ENCODE measurements at places on chromosomes 4 and X. TPM values are rescaled to one million over a fixed set of nuclear protein-coding genes. Genes with fewer than 3 reads are reported as not detected.
A peak's percentile ranks its signal among the peaks of the same experiment; 100 is the strongest.

DNA sequence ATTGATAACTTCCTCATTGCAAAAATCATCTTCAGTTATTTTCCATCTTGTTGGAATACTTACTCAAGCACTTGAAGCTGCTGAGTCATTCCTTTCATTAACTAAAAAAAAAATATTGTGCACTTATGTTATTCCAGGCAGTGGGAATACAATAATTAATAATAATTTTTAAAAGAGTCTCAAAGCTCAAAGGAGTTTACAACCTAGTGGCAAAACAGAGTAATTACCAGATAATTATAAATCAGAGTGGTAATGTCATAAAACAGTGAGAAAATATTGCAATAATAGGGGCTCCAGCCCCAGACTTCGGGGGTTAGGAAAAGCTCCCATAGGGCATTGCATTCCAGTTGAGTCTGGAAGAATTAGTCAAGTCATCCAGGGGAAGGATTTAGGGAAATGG, 79.6 kb downstream of the DDX53 start:
- no peak for DNase-seq

DNA sequence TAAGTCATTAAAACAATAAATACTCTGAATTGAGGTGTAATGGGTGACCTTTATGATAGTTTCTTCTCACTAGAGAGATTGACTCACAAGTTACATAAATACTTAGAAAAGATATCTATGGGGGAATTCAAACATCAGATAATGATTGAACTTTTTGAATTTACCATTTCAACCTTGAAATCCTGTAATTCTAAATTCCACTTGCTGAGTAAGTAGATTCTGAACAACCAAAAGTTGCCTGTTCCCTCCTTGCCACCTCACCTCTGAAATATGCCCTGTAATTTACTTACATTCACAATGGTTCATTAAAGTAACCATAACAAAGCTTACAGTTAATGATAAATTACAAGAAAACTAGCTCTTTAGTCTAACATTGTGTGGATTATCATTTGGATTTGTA, 43.3 kb upstream of the SLC39A8 start:
- DNase-seq = no peak

DNA sequence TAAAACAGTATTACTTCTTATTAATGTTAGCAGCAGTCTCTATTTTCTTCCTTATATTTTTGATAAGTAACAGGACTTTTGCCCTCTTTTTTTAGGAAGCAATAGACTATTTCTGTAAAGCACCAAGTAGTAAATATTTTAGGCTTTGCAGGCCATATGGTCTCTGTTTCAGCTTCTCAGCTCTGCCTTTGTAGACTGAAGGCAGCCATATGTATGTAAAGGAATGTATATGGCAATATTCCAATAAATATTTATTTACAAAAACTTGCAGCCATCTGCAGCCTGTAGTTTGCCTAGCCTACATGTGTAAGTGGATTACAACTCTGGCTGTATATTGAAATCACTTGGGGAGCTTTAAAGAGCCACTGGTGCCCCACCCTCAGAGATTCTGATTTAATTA, 15.0 kb downstream of the RADX start:
- DNase-seq = no peak

- DNase-seq = peak; percentile 73
These were observed 101.5 kb downstream of the SORBS2 start for GRCh38 chr4:185710487-185710995.

- DNase-seq = no peak
These were observed 1.5 kb downstream of the ADRA2C start for GRCh38 chr4:3767570-3768288.

GRCh38 chr4:18020145-18020670, 1.3 kb downstream of the LCORL start:
- peak; percentile 5 for DNase-seq

GRCh38 chr4:56149591-56149990, 200.8 kb downstream of the CEP135 start:
- DNase-seq = no peak

DNA sequence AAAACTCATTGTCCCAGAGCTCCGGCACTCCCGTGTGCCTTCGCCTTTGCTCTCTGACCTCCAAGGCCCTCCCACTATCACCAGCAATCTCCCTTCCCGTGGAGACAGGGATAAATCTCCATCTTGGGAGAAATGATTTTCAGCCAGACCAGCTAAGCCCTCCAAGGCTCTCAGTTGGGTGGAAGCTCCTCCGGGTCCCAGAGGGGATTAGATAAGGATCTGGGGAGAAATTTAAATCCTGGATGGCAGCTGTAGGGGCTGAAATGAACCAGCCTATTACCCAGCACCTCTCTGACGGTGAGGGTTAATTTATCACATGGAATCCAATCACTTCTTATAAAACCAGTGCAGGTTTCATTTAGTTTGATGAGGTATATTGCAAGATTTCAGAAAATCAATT, 366.2 kb downstream of the FBXW7 start:
- DNase-seq = no peak

- no peak for DNase-seq
These were observed 16.5 kb downstream of the GPR173 start for GRCh38 chrX:53065104-53065503.

GRCh38 chr4:82780752-82781231, 17.8 kb downstream of the SCD5 start:
- no peak for DNase-seq

The MAGEH1 gene
- 24.2 TPM for total RNA-seq

Measured in MG63 (cell line).